ENCODE measurements at places on chromosomes 6 and 20.

GRCh38 chr6:82365016-82365795 is 1.6 kb downstream of the TPBG start:
- DNase-seq, result no peak

GRCh38 chr6:50147371-50147770 is 97.6 kb upstream of the DEFB112 start:
- no peak for DNase-seq

- DNase-seq, result no peak
Observed at GRCh38 chr6:16731478-16732051, 29.7 kb downstream of the ATXN1 start.

GRCh38 chr20:36654506-36654905 is 8.5 kb upstream of the SLA2 start:
- no peak for DNase-seq

GRCh38 chr6:54697424-54697823 is 149.1 kb upstream of the FAM83B start:
- no peak for DNase-seq

DNA sequence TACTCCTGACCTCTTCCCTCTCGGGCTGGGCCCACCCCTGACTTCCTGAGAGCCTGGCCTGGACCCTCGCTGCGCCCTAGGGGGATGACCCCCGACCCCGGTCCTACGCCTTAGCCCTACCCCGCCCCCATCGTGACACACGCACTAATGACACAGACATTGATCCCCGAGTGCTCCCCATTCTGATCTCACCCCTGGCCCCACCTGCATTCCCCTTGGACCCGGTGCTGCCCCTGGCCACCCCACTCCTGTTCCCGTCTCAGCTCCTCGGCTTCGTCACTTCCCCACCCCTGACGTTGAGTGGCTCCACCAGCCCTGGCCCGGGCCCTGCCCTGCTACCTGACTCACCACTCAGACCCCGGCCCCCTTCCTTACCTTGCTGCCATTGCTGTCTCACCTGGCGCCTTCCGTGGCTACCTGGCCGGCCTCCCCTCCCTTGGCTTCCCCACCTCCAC is 12.1 kb downstream of the RBCK1 start:
- no peak for DNase-seq

All from esophagus squamous epithelium (tissue), 5 donors.